Right cardiac atrium (tissue), 5 donors: ENCODE measurements at places on chromosomes 1 and 21.

DNA sequence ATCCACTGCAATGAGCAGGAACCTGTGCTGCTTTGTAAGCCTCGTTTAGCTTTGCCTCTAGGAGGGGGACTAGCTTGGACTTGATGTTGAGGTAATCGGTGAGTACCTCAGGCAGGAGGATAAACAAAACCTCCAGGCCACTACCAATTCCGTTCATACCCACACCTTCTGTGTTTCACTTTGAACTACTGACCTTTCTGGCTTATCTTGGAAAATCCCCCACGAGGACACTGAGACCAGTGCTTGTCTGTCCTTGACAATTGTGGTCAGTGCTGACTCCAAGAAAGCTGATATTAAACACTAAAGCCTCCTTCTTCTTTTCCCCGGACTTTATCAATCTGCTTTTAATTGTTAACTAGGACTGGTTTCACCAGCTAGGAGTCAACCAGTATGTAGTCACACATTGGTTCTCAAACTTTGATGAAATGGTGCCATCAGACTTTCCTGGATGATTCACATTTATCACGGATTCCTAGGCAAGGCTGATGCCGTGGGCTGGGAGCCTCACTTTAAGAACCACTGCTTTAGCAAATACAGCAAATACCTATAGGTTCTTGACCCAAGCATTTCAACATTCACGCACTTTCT lies 52.7 kb downstream of the TGFB2 start:
- no peak for DNase-seq

GRCh38 chr1:22689505-22689904 lies 21.1 kb upstream of the EPHB2 start:
- no peak for DNase-seq

DNA sequence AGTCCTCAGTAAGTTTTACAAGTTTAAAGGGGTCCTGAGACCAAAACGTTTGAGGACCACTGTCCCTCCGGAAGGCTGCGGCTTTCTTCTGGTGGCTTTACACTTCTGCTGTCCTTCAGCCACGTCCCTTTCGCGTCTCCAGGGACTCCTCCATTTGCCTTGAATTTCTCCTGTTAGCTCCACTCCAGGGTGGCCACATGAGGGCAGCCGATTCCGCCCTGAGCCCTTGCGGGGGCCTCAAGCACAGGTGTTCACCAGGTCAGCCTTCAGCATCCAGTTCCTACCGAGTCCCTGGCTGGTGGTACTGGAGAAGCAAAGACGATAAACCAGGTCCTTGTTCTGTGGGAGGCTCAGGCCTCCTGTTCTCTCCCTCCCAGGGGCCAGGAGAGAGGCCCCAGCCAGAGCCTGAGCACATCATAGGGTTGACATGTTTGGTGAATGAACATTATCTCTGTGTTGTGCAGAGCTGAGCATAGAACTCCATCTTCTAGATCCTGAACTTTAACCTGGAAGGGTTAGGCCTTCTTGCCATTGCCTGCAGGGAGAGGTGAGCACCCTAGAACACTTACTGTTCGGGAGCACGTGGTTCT lies 27.4 kb upstream of the COQ8A start:
- DNase-seq = peak; percentile 80

GRCh38 chr1:211577277-211577818 lies 1.6 kb downstream of the SLC30A1 start:
- no peak for DNase-seq

DNA sequence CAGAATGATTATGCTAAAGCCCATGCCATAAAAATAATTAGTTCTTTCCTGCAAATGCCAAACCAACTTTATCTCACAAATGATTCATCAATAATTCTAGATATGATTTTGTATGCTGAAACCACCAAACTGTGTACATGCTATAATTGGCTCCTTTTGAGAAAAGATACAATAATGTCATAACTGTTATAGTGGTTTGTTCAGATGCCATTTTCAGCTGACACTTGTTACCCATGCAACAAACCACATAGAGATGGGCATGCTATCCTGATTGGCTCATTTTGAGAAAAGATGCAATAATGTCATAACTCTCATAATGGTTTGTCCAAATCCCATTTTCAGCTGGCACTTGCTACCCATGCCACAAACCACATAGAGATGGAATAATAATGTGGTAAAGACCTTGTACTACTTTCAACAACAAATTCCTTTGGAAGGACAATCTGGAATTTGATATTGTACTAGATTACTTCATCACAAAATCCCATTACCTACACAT lies 283.8 kb downstream of the TPR start:
- no peak for DNase-seq

DNA sequence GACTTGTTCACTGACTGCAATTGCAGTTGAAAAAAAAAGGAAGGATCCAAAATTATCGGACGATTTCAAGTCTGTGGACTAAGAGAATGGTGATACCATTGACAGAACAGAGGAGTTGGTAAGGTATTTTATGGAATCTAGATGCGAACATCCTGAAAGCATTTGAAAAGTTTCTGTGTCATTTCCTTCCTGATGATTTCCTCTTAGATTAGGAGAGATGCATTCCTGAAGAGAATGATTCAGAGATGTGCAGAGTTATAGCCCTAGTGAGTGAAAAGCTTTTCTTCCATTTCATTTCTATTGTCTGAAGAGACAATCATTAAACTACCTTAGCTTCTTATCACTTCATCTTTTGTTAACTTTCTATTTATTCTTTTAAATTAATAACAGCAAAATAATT lies 200.0 kb downstream of the KCNK2 start:
- DNase-seq = no peak

GRCh38 chr1:42264511-42265190 lies 70.4 kb downstream of the FOXJ3 start:
- DNase-seq = no peak

- DNase-seq = no peak
These were observed 146.0 kb downstream of the RERE start for GRCh38 chr1:8671306-8671917.

- DNase-seq = no peak
These were observed 4.2 kb downstream of the C1orf226 start for GRCh38 chr1:162385702-162386101.

DNA sequence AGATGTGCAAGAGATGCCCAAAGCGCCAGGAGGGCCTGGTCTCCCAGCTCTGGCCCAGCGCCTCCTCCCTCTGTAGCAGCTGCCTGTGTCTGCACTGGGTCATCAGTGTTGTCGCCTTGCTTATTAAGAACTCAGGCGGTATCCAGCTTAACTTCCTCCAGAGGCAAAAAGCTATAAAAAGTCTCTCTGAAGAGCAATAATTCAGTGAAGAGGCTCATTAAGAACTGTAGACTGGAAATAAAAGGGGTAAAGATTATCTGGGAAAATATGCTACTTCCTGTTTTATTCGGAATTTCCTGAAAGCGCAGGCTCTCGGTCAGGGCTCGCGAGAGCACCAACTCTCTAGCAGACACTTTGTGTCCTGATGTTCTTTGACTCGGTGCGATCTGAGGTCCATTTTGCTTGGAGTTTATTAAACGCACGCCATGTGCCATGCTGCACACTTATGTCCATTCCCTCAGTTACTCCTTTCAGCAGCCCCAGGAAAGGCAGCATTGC lies 70.4 kb downstream of the MRPS6 start:
- DNase-seq = no peak

DNA sequence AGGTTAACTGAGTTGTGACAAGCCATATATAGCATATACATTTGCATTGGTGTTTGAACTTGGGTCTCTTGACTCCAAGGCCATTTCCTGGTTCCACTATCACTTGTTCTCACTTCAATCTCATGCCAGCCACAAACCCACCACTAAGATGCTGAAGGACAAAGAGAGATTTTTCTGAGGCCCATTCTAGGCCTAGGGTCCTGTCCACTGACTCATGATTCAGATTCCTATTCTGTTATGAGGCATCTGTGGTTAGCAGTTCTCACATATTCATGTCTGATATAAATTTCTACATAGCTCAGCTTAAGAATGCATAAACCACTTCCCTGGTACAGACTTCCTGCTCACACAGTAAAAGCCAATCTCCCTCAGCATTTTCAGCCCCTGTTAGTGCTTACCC lies 326.1 kb upstream of the BEND5 start:
- no peak for DNase-seq

DNA sequence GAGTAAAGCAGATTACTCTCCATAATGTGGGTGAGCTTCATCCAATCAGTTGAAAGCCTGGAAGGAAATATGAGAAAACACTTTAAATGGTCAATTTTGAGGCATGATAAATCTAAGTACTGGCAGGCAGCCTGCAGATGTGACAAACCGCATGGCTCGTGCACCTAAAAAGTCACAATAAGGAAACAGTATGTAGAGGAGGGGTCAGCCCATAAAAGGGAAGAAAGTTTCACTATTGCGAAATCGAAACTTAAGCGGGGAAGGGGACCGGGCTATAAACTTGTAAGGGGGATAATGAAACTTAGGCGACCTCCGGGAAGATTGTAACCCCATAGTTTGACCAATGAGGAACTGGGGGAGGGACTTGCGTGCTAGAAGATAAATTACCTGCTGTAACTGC lies 109.8 kb downstream of the PLPPR4 start:
- no peak for DNase-seq

GRCh38 chr1:201178718-201179117 lies 11.9 kb upstream of the IGFN1 start:
- DNase-seq = no peak

DNA sequence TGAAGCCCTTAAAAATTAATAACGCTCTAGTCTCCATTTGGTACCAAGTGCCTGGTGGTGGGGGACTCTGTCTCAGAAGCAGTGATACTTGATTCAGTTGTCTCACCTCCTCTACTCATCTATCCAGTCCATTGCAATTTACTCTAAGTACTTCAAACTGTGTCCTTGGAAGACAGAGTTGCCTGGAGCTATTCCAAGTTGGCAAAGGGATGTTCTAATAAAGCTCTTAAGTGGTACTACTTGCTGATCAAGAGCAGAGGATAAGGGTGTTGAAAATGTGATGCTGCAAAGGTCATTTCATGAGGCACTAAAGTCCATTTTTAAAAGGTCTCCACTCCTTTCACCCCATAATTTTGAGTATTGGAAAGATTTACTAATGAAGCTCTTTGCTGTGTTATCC lies 142.2 kb downstream of the NFIA start:
- no peak for DNase-seq

DNA sequence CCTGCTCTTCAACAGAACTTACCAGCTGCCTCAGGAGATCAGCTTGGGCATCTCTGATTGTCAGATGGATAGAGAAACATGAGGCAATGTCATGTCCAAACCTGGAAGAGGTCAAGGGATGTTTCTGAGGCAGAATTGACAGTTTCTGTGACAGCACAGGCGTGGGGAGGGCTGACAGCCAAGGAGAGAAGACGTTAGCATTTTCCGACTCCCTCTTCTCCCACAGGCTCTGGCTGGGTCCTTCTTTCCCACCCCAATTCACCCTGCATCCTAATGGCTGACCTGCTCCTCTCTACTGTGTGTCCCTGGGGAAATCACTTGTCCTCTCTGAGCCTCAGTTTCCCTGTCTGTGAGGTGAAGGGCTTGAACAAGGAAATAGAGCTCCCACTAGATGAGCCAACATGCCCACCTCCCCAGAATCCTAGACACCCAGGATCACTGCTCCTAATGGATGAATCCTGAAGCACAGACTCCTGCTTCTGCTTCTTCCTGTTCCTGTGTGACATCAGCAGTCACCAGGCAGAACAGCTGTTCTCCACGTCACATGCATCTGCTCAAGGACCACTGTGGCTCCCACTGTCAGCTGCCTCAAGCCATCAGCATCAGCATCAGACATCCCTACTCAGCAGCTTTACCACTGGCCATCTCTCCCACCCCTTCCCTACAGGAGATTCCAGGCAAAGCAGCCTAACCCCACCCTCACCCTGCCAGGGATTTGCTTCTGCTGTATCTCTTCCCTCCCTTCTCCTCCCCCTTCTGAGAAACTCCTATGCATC lies 408.0 kb downstream of the MATN1 start:
- DNase-seq = no peak

- no peak for DNase-seq
These were observed 4.2 kb downstream of the HHAT start for GRCh38 chr1:210332719-210333398.

- DNase-seq = no peak
These were observed 1.4 kb upstream of the ANKRD13C start for GRCh38 chr1:70355920-70356319.

DNA sequence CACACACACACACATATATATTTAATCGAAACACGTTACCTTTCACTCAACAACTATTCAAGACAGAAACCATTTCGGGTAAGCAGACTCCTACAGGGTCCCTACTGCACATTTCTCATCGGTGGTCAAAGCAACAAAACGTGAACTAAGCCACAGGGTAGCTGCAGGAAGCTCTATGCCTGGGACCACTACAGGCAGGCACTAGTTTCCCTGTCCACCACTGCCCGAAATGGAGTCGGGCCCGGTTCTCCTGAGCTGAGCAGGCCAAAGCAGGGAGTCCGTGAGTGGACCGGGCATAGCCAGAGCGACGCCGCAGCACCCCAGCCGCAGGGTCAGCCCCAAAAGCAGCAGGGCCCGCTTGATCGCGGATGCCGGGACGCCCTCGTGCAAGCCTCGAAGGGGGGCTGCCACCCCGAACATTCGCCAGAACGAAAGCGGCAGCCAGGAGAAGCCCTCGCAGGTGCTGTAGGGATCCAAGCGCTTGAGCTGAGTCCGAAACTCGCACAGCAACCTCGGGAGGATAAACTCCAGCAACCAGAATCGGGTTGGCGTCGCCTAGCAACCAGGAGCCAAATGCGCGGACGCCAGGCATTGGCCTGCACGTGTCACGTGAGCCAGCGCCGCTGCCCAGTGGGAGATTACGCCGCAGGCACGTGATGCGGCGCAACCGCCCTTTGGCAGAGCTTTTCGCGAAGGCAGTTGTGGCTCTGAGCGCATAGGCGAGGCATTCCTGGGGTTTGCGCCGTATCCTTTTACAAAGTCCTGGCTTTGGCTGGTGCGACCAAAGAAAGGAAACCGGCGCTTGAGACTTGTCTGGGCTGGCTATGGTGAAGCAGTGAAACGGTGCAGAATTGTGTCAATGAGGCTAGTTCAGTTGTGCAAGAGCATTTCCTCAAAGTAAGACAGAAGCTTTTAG lies 13.9 kb upstream of the DDI2 start:
- peak; percentile 99 for DNase-seq

- no peak for DNase-seq
These were observed 25.8 kb downstream of the PTPN14 start for GRCh38 chr1:214525535-214526019.

DNA sequence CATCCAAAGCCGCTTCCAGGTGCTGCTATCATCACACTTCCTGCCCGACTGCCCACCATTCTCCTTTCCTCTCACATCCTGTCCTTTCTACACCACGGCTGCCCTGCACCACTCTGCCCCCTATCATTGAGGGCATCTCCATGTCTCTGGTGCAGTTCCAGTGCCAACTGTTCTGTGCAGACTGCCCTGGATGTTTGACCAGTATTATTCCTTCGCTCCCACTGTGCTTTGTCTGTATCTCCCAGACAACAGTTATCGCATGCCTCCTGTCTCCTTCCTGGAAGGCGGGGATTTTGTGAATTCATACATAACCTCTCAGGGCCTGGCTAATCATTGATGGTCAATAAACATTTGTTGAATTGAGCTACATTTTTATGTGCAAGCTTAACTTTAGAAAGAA lies 63.6 kb upstream of the GNG12 start:
- DNase-seq = no peak
